Aorta (tissue), 5 donors: ENCODE measurements at places on chromosomes 13 and 19. TPM values are rescaled to one million over a fixed set of nuclear protein-coding genes. Genes with fewer than 3 reads are reported as not detected.

GRCh38 chr19:17348700-17349099 lies 11.3 kb downstream of the GTPBP3 start:
- DNase-seq: peak; percentile 92

- DNase-seq: peak; percentile 72
Observed at GRCh38 chr19:3604987-3605343, 1.7 kb downstream of the TBXA2R start.

- DNase-seq: no peak
Observed at GRCh38 chr19:44810234-44811121, 1.6 kb downstream of the BCAM start.

DNA sequence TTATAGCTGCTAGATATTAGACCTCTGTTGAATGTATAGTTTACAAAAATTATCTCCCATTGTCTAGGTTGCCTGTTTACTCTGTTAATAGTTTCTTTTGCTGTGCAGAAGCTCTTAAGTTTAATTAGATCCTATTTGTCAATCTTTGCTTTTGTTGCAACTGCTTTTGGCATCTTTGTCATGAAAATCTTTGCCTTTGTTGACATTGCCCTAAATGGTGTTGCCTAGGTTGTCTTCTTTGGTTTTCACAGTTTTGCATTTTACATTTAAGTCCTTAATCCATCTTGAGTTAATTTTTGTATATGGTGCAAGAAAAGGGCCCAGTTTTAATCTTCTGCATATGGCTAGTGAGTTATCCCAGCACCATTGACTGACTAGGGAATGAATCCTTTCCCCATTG lies 331.1 kb downstream of the ITGBL1 start:
- no peak for DNase-seq

The PNMA8B gene
- total RNA-seq: 1.5 TPM
